Stimulated activated naive CD8-positive, alpha-beta T cell treated with anti-CD3 and anti-CD28 coated beads, Interleukin-15, Interleukin-2, amounts not matched to agents 100 U/mL and 50 U/mL, for 24 hours (primary cell): ENCODE measurements at places on chromosomes 16 and 17.

- DNase-seq, result no peak
These were observed 766 bp upstream of the B3GNT9 start for GRCh38 chr16:67151431-67152097.

DNA sequence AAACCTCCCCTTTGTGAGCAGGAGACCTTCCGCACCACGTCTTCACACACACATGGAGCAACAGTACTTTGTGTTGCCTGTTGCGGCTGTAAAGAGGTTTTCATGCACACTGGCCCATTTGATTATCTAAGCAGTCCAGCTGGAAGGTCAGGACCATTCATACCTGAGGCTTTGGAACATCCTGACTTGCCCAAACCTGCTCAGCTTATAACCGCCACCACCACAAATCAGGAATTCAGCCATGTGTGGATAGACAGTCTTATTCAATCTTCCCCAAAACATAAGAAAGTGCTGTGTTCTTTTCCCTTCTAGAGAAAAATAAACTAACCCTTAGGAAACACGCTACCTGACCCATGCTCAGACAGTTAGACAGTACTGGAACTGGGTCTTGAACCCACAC lies 81.6 kb upstream of the XYLT1 start:
- DNase-seq, result no peak

DNA sequence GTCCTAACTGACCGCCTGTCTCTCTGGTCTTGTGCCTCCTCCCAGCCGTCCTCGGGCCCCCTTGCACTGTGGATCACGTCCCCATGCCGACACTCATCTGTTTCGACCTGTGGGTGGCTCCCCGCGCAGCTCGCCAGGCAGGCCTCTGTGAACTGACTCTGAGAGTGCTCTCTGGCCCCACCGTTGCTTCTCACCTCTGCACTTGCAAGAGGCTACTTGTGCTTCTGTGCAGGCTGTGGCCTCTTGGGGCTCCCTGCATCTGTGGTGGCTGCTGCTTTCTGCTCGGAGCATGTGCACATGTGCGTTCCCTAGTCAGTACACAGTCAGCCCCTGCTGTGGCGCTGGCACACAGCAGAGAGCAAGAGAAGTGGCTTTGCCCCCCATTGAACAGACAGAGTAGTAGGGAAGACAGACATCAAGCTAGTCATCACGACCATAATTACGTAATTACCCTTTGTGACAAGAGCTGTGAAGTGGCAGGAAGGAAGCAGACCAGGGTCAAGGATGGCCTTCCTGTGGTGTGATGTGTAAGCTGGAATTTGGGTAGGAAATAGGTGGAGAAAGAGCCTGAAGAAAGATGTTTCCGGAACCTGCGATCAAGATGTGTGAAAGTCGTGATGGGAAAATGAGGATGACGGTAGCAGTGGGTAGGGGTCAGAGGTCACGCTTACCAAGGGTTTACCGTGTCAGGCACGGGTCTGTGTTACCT lies 256.0 kb upstream of the CACNG5 start:
- DNase-seq, result no peak

DNA sequence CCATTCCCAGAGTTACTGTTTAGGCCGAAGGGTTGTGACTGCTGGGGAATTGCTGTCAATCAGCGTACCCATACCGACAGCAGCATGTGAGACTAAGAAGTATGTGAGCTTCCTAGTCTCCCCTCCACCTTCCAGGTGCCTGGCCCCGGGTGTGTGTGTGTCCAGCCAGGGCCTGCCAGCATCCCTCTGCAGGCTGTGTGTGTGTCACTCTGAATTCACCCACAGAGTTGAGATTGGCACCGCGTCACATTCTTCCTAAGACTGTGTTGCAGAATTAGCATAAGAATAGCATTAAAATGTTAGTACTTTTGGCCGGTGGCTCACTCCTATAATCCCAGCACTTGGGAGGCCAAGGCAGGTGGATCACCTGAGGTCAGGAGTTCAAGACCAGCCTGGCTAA lies 31.8 kb downstream of the PRMT7 start:
- DNase-seq, result no peak

DNA sequence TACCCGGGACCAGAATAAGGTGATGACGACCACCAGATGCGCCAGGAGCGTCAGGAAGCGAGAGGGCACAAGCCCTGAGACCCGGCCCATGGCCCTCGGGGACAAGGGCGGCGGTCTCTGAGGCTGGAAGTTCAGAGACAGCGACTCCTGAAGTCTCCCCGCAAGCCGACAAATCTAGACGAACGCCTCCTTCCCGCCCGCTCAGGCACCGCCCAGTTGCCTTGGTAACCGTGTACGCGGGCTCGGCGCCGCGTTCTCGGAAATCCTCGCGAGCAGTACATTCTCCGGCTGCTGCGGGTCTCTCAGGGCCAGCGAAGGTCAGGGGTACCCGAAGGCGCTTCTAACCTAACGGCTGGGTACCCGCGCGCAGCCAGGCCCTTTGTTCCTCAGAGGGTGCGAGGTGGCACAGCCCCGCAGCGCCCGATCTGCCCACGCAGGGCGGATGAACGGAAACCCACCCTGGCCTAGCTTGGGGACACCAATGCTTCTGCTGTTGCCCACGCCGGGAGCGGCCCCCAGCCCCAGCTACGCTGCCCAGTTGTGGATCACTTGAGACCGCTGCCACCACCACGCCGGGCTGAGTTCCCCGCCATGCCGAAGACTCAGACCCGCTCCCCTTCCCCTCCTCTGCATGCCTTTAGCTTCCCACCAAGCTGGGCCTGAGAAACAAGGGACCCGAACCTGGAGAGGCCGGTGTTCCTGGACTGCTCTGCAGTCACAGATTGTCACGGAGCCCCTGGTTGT lies at the start of gene TMEM107:
TSS of gene TMEM107 (minus strand) at position 184 of the 744 bp plus-strand sequence. CDS start at position 90, 94 bp downstream.
- peak; percentile 91 for DNase-seq

GRCh38 chr17:39237586-39237985 lies 11.8 kb upstream of the STAC2 start:
- no peak for DNase-seq

GRCh38 chr16:50209546-50210265 lies 56.6 kb downstream of the TENT4B start:
- DNase-seq, result no peak
